ENCODE measurements at places on chromosomes 5 and 9.

- DNase-seq: no peak
Measured at GRCh38 chr5:41893074-41893851, 10.9 kb upstream of the RIMOC1 start.

GRCh38 chr5:387491-388265, 55.3 kb upstream of the EXOC3 start:
- DNase-seq: no peak

GRCh38 chr5:132776131-132776937, 705 bp downstream of the SEPTIN8 start:
- peak; percentile 41 for DNase-seq

- no peak for DNase-seq
Measured at GRCh38 chr9:24351258-24351657, 194.4 kb downstream of the IZUMO3 start.

DNA sequence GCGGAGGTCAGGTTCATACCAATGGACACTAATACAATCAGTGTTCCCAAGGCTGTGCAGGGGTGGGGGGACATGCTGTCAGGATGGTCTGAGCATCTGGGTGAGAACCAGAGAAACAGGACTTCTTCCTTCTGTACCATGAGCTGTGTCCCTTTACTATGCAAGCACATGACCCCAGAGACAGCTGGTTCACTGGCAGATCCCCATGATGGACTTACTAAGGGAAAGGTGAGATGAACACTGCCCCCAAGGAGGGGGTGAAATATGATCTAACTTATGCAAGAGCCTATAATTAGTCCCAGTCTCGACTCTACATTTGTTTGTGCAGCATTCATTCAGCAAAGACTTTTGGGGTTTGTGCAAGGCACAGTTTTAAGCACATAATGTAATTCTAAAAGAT, 91.4 kb downstream of the LIFR start:
- no peak for DNase-seq

DNA sequence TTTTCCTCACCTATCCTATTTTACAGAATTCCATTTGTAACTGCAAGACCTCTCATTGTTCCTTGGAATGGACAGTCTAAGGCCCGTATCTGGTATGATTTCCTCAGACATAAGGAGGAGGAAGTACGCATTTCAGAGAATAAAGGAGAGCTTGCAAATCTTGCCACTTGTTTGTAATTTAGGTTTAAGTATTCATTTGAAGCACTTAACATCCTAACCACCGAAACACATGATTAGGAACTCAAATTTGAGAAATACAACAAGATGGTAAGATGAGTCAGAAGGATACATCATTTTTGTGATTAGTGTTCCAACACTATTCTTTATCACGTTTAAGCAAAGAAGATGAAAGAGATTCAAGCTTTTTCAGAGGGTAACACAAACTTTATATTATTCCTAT, 3.9 kb upstream of the ZCCHC9 start:
- no peak for DNase-seq
